ENCODE measurements at places on chromosomes 7 and 10.
A peak's percentile ranks its signal among the peaks of the same experiment; 100 is the strongest.

- no peak for DNase-seq
Observed at GRCh38 chr10:101538446-101538845, 49.6 kb downstream of the POLL start.

DNA sequence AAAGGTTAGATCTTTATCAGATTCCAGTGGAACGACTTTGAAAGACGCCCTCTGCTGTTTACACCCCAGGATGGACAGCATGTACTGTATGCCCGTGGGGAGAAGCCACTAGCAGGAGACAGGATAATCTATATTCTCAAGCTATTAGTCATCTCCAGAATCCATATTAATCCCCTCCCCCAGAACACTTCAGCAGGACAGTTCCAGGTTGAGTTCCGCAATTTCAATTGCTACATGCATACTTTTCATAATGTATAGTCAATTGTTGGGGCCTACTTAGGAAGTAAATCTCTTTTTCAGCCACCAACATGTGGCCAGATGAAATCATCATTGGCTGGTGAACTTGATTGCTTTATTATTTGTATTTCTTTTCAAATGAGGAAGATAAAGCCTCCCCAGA, 313.1 kb upstream of the SMIM30 start:
- no peak for DNase-seq

- no peak for DNase-seq
Observed at GRCh38 chr10:21199501-21199900, 302.4 kb upstream of the NEBL start.

DNA sequence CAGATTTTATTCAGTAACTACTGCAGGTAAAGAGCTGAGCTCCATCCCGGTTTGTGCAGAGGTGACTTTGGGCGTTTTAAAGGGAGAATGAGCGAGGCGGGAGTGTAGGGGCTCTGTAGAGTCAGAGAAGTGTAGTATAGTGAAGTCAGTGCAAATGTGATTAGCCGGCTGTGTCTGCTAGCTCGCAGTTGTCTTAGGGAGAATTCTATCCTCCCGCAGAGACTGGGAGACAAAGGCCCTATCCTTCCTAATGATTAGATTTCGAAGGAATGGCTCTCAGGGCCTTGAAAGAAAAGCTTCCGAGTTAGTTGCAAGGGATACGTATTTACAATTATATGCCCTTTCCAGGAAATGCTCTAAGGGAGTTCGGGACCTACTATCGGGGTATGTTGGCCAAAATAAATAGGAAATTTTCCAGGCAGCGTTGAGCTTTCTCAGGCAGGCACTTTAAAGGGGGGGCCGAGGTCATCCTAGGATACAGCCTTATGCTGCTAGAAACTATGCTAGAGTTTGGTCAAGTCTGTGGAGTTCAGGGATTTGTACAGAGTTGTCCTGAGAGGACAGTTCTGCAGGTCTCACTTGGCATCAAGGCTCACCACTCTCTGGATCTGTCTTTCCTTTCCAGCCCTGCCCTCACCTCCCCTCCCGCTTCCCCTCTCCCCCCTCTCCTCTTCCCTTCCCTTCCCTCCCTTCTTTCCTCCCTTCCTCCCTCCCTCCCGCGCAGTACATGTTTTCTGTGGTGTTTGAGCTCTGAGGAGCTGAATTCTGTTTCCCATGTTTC, 825 bp downstream of the MRPL32 start:
- peak; percentile 49 for DNase-seq

- no peak for DNase-seq
Observed at GRCh38 chr7:126840869-126841268, 411.9 kb downstream of the GRM8 start.

GRCh38 chr7:121330053-121330833, 1.4 kb downstream of the WNT16 start:
- peak; percentile 47 for DNase-seq

DNA sequence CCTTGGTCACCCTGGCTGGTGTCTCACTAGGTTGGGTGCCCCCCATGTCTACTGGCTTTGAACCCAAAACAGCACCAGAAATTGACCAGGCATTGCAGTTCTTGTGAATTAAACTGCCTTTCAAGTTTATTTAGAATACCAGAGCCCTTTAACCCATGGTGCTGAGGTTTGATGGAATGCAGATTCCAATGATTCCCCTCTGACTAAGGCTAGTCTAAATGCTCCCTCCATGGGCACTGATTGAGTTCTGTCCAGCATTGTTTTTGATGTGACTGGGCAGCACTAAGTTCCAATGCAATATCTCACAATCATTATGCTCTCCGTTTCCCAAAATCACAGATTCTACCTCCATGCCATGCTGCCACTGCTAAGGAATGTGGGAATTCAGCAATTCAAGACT, 1047.4 kb upstream of the LRRN3 start:
- no peak for DNase-seq

- no peak for DNase-seq
Observed at GRCh38 chr7:36100226-36100625, 52.8 kb upstream of the EEPD1 start.

- no peak for DNase-seq
Observed at GRCh38 chr7:19296617-19297016, 151.4 kb upstream of the FERD3L start.

- no peak for DNase-seq
Observed at GRCh38 chr10:79003183-79004100, 65.3 kb upstream of the ZMIZ1 start.

DNA sequence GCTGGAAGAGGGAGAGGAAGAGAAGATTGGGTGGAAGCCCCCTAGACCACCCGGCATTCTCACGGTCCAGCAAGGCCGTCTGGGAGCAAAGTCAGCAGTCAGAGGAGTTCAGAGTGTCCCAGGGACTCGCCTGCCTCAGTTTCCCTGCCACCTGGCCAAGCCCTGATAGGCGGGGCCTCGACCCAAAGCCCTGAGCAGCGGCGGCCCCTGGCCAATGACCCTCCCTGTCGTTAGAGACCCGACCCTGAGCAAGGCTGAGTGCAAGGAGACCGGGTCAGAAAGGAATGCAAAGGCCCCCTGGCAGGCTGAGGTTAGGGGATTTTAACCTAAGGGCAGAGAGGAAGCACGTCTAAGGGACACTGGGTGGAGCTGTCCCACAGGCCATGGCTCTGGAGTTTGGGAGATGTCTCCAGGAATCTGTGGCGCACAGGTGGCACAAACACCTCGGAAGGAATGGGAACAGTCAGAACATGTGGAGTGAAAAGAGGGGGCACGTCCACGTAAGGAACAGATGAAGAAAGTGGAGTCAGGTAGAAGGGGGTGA, 196.8 kb upstream of the PDE1C start:
- DNase-seq, result no peak

DNA sequence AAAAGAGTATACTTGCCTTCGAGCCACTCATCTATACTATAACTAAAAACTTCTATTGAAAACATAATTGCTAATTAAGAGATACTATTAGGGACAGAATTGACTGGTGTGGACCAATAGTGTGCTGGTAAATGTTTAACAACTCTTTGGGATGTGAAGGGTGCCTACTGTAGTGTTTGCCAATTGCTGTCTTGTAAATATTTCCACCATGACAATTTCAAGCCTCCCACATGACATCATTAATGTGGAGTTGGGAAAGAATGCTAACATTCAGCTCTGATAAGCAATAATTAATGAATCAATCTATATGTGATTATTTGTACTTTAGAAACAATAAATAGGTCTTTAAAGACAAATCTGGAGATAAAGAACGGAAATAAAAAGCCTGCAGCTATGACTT, 136.8 kb downstream of the DGKB start:
- no peak for DNase-seq

DNA sequence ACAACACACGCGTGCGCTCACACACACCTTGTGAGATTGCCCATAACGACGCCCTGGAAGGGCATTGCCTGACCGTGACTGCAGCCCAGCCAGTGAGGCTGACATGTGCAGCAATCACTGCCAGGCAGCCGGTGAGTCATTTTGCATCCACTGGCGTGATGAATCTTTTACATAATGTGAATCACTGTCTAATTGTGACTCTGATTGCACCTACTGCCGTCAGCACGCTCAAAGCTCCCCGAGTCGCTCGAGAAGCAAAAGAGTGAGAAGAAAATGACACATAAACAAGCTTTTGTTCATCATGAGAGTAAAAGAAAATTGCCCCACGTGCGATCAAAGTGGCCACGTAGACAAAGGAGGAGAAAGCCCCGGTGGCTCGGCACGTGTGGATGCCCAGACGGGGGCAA, 117.4 kb upstream of the PFKP start:
- DNase-seq, result no peak

- no peak for DNase-seq
Observed at GRCh38 chr7:104807671-104808070, 206.3 kb upstream of the KMT2E start.

DNA sequence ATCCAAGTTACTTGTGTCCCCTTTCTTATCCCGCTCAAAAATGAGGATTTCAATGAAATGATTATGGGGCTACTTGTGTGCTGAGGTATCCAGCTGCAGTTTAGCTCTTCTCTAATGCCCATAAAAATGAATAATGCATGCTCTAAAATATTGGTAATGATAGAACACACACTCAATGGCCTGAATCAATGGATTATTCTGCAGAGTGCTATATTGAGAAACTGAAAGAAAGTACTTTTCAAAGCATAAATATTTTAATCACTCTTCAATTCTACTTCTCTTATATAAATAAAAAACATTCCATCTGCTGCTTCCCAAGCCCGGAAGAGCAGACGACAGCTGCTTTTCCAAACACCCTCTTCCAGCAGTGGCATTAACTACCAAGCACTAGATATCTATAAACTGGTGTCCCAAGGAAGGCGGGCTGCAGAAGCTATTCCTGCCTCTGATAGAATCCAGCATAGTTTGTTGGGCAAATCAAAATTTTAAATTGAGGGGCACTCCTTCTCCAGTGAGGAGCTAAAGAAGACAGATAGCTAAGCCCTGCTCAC, 284.9 kb upstream of the AOAH start:
- DNase-seq, result no peak

DNA sequence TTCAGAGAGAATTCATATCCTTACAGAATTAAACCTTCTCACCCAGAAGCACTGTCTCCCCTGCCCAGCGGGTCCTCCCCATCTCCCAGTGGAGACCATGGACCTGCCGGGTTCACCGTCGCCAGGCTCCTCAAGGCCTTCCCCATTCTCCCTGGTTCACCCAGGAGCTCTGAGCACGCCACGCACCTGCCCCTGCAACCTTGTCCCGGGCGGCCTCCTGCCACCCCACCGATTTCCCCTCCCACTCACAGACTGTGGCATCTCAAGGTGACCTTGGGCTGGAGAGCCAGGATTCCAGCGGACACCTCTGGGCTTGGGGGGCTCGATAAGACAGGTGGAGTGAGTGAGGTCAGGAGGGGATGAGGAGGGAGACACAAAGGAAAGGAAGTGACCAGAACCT, 135.3 kb downstream of the PTPRN2 start:
- no peak for DNase-seq

- no peak for DNase-seq
Observed at GRCh38 chr10:108244443-108245228, 1080.1 kb upstream of the SORCS1 start.

GRCh38 chr10:93542358-93542791, 24.1 kb upstream of the FFAR4 start:
- DNase-seq, result no peak

- DNase-seq, result no peak
Observed at GRCh38 chr10:60246382-60246781, 143.3 kb downstream of the ANK3 start.

GRCh38 chr7:101985057-101985902, 167.9 kb downstream of the CUX1 start:
- no peak for DNase-seq

GRCh38 chr10:78896159-78896928, 172.4 kb upstream of the ZMIZ1 start:
- no peak for DNase-seq

GRCh38 chr7:159107161-159107892, 37.3 kb downstream of the VIPR2 start:
- DNase-seq, result no peak

DNA sequence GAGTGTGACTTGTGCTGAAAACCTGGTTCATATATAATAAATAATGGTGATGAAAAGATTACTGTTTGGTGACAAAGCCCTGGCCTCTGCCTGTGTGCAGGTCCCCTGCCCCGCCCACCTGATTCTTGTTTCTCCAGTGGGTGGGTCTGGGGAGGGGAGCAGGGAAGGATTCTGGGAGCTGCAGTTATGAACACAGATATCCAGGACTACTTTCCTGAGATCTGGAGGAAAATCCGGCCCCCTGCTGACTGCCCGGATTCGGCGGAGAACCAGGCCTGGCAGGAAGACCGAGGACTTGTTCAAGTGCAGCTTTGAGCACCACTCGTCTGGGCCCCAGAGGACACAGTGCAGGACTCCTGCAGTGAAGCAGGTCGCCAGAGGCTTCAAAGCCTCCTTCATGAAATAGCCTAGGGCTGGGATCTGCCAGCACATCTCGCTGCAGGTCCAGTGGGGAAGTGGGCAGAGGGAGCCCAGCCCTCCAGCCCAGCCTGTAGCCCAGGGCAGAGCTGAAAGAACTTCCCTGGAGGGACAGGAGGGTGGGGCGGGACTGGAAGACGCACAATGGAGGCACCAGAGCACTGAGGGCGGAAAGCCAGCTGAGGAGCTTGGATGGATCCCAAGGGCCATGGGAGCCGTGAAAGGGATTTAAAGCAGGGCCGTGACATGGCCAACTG, 7.0 kb downstream of the ATP6V0E2 start:
- no peak for DNase-seq

DNA sequence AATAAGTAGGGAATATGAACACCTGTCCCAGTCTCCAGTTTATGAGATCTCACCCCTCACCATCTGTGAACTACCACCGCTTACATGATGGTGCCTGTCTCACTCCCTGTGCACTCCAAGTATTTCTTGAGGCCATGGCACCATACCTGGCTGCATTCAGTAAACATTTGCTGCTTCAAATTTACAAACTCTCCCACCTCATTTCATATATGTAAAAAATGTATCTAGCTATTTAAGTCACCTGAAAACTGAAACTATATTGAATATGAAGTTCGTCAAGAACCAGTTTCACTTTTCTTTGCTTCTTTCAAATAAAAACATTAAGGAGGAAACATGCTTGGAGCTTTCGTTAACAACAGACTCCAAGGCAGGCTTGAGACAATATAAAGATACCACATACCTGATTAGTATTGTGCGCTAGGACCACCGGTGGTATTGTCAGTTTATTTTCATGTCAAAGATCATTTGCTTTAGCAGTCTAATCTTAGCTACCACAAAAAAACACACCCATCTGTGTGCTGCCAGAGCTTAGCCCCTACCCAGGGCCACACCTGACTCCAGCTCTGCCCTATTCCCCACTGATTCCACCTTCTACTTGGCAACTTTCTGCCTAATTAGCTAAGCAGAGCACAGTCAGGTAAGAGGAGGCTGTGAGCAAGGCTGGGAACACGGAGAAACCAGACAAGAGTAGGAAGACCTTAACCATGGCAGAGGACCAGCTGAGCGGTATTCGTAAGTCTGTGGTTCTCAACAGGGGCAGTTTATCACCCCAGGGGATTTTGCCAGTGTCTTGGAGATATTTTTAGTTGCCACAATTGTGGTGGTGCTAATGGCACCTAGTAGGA, 92.0 kb downstream of the ZFAND4 start:
- no peak for DNase-seq

GRCh38 chr7:131737746-131738465, 181.5 kb upstream of the PODXL start:
- no peak for DNase-seq

DNA sequence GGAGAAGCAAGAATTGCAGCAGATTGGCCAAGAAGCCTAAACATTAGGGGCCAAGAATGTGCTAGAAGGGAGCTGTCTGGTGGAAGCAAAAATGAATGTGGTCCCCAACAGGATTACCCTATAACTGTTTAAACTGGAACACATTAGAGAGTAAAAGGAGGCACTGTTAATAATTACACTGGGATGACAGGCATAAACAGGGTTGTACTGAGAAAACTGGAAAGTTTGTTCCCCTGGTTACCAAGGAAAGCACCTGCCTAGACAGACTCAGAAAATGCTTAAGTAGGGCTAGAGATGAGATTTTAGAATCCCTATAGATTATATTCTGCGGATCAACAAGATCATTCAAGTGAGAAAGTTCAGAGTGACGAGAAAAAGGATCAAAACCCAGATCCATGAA, 100.8 kb downstream of the CTTNBP2 start:
- no peak for DNase-seq
